NCI-H460 (cell line): ENCODE measurements at places on chromosomes 3 and 15.

DNA sequence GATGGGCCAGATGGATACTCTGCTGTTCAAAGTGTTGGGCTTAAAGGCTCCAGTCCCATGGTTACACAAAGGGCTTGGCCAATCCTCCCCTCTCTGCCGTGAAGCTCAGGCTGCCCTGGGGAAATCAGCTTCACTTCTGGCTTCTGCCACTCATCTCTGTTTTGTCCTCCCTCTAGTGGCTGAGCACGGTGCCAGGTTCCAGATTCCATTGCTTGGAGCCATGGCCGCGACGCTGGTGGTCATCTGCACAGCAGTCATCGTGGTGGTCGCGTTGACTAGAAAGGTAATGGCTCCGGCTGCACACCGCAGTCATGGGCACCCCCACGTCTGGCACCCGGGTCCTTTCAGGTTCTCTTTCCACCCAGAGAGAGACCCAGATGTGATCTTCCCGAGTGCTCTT, 5.6 kb downstream of the TIGIT start:
- peak; percentile 32 for DNase-seq

DNA sequence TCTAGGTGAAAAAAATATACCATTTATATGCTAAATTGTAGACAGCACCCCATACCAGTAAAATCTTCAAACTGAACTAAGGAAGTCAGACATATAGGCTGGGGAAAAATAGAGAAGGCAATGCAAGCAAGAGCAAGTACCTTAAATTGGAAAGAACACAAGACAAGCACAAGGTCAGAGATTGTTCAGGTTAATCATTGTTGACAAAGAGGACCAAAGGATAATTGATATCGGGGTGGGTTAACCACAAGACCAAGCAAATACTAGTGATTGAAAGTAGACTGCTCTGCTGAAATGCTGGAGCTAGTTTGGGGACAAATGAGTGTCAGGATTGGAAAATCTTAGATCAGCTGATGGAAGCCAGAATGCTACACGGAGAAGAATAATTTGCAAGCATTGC, 499.8 kb downstream of the ROBO2 start:
- DNase-seq = no peak

GRCh38 chr15:46408312-46408711, 773.5 kb downstream of the SQOR start:
- no peak for DNase-seq

DNA sequence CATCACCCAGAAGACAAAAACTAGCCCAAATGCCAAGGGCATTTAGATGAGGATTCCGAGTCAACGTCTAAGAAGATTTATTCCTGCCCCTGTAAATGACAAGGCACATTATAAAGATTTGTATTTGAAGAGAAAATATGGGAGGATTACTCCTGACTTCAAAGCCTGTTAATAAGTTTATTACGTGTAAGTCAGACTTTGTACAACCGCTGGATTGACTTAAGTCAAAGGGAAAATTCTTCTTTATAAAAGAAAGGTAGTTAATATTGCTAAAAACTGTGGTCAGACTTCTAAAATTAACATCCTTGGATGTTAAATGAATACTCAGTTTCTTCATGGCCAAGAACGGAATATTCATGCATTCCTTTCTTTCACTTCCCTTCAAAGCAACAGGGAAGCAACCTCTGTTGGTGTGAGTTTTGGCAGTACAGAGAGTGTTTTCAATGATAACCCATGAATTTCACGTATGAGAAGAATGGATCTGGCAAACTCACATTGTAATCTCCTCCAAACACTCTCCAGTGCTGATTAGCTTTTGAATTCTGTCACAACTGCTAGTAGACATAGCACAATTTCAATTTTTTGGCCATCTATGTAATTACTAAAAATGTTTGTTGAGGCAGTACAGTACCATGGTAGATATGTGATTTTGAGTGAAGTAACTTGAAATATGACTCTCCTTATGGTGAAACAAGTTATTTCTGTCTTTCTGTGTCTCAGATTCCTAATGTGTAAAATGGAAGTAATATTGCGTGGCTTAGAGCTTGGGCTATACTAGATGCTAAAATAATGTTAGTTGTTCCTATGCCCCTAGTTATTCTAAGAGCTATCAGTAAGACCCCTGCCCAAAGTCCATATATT, 62.0 kb downstream of the PLD1 start:
- DNase-seq = no peak

DNA sequence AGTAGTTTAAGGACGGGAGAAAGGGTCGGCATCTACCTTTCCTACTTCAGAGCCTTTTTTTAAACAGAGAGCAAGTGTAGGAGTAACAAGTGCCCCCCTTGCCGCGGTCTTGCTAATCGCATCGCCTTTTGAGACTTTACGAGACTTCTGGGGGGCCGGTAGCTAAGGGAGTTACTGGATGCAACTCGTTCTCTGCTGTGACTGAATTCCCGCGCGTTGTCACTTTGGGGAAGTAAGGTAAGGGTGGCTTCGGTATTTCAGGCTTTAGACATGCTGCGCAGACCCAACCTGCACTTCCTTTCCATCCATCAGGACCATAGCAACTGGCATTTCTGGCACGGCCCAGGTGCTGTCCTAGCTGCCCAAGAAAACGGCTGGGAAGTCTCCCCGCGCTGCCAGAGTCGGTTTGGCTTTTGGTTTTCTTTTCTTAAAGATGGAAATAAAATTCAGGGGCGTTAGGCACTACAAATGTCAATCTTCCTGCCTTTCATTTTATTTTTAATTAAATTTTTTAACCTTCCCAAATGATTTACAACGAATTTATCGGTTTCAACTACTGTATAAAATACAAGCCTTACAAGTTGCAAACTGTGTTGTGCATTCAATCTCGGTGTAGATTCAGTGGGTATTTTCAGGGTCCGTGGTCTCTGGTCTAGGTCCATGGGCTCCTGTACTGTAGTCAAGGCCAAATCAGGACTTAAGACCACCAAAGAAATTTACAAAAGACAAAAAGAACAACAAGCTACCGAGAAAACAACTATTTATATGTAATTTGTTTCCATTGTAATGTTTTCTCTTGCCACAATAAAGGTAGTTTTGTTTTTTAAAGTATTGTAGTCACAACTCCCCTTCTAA, 3.5 kb downstream of the MECOM start:
- DNase-seq = no peak

- peak; percentile 21 for DNase-seq
Measured at GRCh38 chr3:119175872-119176756, 2.7 kb downstream of the UPK1B start.

GRCh38 chr3:155763870-155764463, 19.1 kb upstream of the PLCH1 start:
- no peak for DNase-seq

GRCh38 chr3:61300006-61300380, 48.7 kb upstream of the FHIT start:
- DNase-seq = no peak

DNA sequence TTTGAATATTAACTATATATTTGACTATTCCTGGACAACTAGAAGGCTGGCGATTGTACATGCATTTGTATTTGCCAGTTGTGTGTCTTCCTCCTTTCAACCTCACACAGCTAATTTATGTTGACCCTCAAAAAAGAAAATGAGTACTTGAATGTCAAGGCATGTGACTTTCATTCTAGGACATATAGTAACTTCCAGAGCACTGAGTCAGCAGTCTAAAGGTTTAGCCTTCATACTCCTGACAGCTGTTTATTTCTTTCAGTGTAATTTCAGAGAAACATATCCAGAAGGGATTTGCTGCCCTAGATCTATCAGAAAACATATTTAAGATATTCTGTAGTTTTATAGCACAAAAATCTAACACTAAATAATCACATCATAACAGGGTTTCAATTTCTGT, 74.6 kb upstream of the GOLGA8J start:
- no peak for DNase-seq

DNA sequence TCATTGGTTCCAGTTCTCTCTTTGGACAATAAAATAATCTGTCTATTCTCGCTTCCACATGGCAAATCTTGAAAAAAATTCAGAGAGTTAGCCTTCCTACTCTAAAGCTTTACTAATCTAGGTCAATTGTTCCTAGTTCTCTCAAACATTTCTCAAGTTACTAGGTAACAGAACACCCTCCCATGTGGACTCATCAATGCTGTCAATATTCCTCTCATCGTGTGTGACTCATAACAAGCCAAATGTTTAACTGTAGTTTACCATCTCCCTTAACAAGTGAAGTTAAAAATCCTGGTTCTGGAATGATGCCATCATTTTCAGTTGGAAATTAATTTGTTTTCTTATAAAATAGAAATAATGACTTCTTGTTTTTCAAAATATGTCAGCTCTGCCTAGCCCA, 438.6 kb downstream of the ROBO1 start:
- no peak for DNase-seq

GRCh38 chr3:24498391-24498790, 3.7 kb upstream of the THRB start:
- no peak for DNase-seq

DNA sequence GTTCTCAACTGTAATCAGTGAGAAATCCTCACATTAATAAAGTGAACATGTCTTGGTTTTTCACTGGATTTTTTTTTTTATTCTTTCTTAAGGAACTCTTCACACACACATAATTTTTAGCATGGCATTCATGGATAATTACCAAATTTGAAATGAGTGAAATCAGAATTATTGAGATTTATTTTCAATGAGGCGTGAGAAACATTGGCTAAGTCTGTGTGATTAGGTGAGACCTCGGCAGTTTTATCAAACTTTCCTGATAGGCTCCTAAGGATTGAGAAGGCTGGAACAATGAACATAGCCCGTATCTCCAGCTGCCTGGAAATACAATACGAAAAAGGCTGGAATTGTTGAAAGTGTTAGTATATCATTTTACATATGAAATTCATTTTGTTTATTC, 35.5 kb downstream of the MDFIC2 start:
- no peak for DNase-seq

- peak; percentile 58 for DNase-seq
Measured at GRCh38 chr15:78422571-78423340, 15.3 kb upstream of the IREB2 start.

- DNase-seq = no peak
Measured at GRCh38 chr3:5707794-5708193, 520.3 kb downstream of the EDEM1 start.

- DNase-seq = peak; percentile 43
Measured at GRCh38 chr3:196268284-196269163, 19.0 kb downstream of the PCYT1A start.

- DNase-seq = no peak
Measured at GRCh38 chr3:195856410-195857084, 44.8 kb upstream of the MUC4 start.

GRCh38 chr3:130687327-130687726, 59.3 kb downstream of the PIK3R4 start:
- DNase-seq = no peak

DNA sequence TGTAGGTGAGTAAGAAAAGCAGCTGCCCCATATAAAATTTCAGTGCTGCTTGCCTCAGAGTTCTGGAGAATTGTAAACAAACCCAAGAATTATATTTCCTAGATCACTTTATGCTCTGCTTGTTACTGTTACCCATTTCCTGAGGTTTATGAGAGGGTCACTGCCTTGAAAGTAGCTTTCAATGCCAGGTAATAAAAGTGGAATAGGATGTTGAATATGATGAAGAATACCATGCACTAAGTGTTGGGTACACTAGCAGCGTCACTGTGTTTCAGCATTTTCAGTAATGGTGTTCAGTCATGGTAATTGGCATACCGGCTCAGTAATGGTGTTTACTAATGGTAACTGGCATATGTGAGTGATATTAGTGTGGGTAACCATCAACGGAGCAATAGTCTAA, 449.8 kb upstream of the TPRG1 start:
- no peak for DNase-seq

GRCh38 chr3:120350401-120350941, 1.3 kb upstream of the LRRC58 start:
- peak; percentile 25 for DNase-seq

- no peak for DNase-seq
Measured at GRCh38 chr3:156253150-156253549, 132.8 kb downstream of the KCNAB1 start.

GRCh38 chr15:34841262-34841725, 45.9 kb upstream of the ACTC1 start:
- DNase-seq = no peak

DNA sequence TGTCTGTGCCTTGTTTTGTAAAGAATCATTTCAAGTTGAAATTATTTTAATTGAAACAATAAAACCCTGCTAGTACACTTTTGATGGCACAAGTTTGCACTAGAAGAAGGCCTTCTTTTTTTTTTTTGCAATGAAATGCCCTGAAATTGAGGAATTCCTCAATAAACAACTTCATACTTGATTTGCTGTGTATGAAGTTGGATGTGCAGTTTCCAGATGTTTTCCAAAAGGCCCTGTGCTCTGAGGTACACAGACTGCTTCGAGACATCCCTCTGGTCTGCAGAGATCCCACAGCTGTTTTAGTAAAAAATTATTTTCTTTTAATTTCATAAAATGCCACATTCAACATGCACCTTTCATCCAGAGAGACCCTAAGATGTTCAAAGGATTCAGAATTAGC, 48.9 kb downstream of the HES1 start:
- no peak for DNase-seq

DNA sequence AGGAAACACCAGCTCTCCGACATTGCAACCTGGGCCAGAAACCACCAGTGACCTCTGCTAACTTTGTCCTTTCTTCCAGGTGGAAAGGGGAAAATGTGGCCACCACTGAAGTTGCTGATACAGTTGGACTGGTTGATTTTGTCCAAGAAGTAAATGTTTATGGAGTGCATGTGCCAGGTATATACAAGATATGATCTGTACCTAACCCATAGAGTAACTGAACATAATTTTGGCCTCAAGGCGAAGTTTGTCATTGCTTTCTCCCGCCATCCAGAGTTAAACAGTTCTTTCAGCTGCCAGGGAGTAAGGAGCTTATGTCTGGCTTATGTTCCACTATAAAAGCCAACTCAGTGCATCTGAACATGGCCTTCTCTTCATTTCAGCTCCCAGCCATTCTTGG, 36.7 kb downstream of the HDC start:
- no peak for DNase-seq

DNA sequence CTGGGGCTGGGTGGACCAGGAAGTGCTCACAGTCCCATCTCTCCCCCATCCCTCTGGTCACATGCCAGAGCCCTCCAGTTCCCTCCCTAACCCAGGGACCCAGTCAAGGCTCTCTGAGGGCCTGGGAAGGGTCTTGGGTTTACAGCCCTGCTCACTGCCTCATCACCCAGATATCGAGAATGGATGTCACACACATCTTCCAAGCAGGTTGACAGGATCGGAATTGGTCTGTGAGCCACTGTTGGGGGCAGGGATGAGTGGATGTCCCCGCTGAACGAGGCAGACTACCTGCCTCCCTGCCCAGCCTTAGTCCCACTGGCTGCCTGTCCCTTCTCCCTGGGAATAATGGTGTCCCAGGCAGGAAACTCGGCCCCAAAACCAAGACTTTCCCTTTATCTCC, 20.0 kb upstream of the GOLGA6C start:
- no peak for DNase-seq

GRCh38 chr3:55868347-55868746, 381.2 kb upstream of the WNT5A start:
- no peak for DNase-seq
